ENCODE measurements at places on chromosomes 12 and 14. TPM values are rescaled to one million over a fixed set of nuclear protein-coding genes. Genes with fewer than 3 reads are reported as not detected.

- no peak for DNase-seq
- no peaks in the 10 kb centered on the region for H3K4me1 ChIP-seq
- H3K27ac ChIP-seq: no peak overlapping the region
Observed at GRCh38 chr12:109915171-109916040, 15.3 kb downstream of the TCHP start.

GRCh38 chr14:92615451-92615850, 101.9 kb downstream of the RIN3 start:
- H3K4me1 ChIP-seq: no peaks in the 10 kb centered on the region
- no peaks in the 10 kb centered on the region for H3K27me3 ChIP-seq
- H3K4me3 ChIP-seq: no peak overlapping the region
- no peak for DNase-seq
- H3K36me3 ChIP-seq: peaks cover 5% of the 10 kb centered on the region

DNA sequence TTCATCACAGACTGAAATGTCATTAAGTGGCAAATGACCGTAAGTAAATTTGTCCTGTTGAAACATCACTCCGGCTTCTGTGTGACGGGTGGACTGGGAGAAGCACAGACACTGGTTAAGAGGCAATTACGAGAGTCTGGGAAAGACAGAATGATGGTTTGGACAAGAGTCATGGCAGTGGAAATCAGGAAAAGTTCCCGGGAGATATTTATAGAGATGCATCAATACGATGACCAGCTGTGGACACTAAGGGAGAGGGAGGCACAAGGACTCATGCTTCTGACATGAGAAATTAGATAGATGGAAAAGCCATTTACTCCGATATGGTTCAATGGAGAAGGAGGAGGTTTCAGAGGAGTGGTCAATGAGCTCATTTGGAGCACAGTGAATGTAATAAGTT, 27.3 kb downstream of the CKAP4 start:
- no peaks in the 10 kb centered on the region for H3K36me3 ChIP-seq
- H3K27ac ChIP-seq: no peak overlapping the region
- H3K27me3 ChIP-seq: no peaks in the 10 kb centered on the region

DNA sequence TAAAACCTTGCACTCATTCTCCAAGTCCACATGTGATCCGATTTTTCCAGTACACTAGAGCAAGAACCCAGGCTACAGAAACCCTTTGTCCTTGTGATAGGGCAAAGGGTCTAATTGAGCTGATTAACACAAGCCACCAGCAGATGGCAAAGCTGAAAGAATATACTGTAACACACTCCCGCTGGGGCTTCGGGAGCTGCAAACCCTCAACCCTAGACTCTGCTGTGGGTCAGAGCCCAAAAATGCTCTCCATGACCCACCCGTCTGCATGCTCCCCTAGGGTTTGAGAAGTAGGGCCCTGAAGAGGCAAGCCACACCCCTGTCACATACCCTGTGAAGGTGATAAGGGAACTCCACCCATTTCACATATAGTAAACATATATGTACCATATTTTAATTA, 33.6 kb upstream of the PCNX1 start:
- no peak overlapping the region for H3K27ac ChIP-seq
- H3K27me3 ChIP-seq: no peaks in the 10 kb centered on the region
- no peak overlapping the region for H3K4me3 ChIP-seq

The TROAP gene
- 0.99 TPM for total RNA-seq

The CDH24 gene
- 1.1 TPM for total RNA-seq

The P3H3 gene
- 66.1 TPM for total RNA-seq

The GPRC5D gene
- total RNA-seq: not detected

- H3K36me3 ChIP-seq: no peaks in the 10 kb centered on the region
- peaks cover 14% of the 10 kb centered on the region for H3K4me1 ChIP-seq
- no peak overlapping the region for H3K27ac ChIP-seq
- H3K27me3 ChIP-seq: no peaks in the 10 kb centered on the region
- DNase-seq: no peak
- H3K4me3 ChIP-seq: no peak overlapping the region
Observed at GRCh38 chr12:96219700-96220206, 25.6 kb downstream of the ELK3 start.

The SEC23A gene
- total RNA-seq: 184 TPM
